Stimulated activated CD4-positive, alpha-beta T cell treated with anti-CD3 and anti-CD28 coated beads, Interleukin-15, amount 100 ng/mL, for 1 hour (primary cell): ENCODE measurements at places on chromosomes 1 and 21.
A peak's percentile ranks its signal among the peaks of the same experiment; 100 is the strongest.

GRCh38 chr1:11800391-11800755, 5.4 kb downstream of the MTHFR start:
- no peak for DNase-seq

- no peak for DNase-seq
Observed at GRCh38 chr1:232147215-232147614, 482.7 kb downstream of the SIPA1L2 start.

DNA sequence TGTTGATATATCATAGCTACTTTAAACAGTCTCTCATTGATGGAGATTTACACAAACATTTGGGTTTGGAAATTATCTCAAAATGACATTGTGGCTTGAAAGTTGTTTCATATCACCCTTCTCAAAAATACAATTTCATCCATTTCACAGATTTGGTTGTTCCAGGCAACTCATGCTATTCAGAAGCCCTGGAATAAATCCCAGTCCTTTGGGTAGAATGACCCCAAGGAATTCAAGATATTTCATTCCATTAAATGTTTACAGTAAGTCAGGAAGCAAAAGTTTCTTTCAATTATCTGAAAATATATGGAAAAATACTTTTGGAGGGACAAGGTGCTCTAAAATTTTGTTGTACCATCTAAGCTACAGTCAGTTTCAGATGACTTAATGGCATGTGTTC, 27.1 kb downstream of the MPZL1 start:
- DNase-seq = no peak

DNA sequence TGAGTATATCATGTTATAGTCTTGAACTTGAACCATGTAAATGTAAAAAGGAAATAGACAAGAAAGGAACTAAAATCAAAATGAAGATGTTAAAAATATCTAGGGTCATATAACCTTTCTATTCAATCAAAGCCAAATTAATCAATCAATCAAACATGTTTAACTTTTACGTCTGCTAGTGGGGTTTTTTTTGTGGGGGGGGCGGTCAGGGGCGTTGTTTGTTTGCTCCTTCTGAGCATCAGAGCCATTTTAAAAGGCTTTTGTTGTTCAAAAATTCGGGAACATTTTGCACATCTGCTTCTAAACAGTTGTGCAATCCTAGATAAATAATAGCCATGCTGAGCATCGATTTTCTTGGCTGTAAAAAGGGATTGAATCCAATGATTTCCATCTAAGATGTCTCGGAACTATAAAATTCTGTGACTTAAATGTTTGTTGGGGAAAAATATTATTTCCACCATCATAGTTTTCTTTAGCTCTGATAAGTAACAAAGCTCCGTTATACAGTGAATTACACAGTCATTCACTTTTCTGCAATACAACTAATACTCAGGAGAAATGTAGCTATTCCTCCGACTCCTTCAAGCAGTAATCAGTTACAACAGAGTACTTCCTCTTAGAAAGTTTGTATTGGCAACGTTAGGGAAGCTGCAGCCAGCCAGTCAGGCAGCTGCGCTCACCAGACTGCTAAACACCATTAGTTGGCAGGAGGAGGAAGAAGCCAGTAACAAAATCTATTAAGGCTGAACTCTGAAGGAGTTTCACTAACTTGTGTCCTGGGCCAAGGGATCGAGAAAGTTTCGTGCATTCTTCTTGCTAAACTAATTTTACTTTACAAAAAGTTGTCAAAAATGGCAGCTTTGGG, 2.2 kb downstream of the SPATA6 start:
- DNase-seq = no peak

DNA sequence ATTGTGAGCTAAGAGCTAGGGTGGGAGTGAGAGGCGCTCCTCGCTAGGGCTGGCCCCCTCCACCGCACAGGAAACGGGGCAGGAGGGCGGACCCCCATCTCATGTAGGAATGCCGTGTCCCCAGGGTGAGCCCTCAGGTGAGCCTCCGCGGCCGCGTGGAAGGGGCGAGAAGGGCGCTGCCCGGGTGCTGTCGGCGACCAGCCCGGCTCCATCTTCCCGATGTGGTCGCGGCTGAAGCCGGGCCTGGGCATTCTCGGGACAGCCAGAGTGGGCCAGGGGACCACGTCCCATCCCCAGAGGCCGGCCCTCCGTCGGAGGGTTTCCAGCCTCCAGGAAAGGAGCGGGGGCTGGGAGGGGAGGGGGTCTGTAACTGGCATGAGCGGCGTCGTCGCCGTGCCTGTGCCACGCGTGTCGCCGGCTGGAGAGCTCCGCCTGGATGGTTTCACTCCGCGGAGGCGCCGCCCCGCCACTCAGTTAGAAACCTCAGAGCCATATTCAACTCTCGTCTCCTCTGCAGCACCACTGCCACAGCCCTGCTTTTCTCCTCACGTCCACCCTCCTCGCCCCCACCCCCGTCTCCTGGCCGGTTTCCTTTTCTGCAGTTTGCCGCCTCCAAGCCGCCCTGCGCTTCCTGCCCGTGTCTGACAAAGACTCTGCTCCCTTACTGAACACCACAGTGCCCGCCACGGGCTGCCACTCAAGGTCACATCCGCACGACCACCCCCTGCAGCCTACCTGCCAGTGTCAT, at the start of gene TMEM269:
Gene TMEM269, plus strand, starts transcription at position 46 of the 748 bp plus-strand sequence. CDS start 4,903 bp downstream, outside the sequence.
- DNase-seq = no peak

DNA sequence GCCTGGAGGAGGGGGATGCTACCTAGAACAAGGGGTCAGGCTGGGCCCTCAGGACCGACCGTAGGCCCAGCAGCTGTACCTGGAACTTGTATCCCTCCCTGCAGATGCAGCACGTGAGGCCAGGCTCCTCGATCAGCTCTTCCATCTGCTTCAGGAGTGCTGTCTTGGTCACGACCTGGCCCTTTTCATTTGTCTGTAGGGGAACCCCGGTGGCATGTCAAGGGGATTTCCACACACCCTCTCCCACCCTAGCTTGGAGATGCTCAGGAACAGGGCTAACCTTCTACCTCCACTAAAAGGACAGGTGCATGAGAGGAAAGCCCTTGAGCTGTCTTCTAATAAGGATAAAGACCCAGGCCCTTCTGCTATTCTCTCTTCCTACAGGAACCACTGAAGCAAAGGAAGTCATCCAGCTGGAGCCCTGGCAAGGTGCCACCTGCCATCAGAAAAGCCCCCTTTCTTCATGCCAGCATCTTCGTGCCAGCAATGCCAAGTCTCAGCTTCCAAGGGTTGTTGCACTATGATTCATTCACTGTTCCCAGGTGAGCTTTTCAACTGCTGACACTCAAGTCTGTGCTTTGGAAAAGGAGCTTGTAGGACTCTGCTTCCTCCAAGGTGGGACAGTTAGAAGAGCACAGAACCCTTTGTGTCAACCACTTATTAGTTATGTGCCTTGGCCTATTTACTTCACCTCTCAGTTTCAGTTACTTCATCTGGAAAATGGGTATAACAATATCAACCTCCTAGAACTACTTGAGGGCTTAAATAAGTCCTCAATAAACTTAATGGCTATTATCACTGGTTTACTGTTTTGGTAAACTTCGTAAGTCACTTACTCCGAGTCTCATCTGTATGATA, 122.1 kb downstream of the UBR4 start:
- no peak for DNase-seq

DNA sequence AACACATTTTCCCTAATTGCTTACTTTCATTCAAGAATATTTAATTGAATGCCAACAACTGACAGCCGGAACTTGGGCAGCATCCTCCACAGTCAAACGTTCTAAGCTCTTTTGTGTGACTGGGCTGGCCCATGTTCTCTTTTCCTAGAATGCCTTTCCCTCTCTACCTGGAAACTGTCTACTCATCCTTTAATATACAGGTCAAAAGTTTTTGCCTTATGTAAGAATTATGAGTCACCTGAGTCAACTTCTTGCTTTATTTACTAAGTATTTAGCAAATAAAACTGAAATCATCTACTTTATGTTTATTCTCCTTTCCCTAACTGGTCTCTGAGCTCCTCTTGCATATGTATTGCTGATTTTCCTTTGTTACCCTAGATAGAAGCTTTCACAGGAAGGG, 172.2 kb downstream of the CHRM3 start:
- no peak for DNase-seq

- peak; percentile 21 for DNase-seq
Observed at GRCh38 chr1:2840036-2840809, 38.7 kb upstream of the TTC34 start.

GRCh38 chr1:30265127-30266070, 458.0 kb downstream of the MATN1 start:
- no peak for DNase-seq

- DNase-seq = no peak
Observed at GRCh38 chr1:57204942-57205787, 218.7 kb downstream of the DAB1 start.

DNA sequence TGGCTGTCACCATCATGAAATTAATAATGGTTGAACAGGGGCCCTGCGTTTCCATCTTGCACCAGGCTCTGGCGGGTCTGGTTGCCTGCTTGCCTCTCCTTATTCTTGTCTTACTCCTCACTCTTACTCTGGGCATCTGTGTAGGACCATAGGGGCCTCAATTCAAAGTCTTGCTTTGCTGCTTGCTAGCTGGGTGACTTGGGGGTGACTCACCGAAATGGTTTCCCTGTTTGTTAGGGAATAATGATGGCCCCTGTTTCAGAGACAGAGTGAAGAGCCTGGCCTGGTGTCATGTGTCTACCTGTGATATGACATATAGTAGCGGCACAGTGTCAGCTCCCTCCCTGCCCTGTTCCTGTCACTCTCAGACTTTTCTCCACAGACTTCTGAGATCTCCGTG, 24.6 kb downstream of the KCNC4 start:
- no peak for DNase-seq

DNA sequence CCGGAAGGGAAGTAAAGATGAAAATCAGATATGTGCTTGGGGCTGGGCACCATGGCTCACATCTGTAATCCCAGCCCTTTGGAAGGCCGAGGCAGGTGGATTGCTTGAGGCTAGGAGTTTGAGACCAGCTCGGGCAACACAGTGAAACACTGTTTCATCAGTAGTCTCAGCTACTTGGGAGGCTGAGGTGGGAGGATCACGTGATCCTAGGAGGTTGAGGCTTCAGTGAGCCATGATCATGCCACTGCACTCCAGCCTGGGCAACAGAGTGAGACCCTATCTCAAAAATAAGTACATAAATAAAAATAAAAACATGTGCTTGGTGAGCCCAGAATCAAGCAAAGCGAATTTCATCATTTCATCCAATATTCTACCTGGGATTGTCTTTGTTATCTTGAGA, 23.3 kb upstream of the PCP4 start:
- no peak for DNase-seq

DNA sequence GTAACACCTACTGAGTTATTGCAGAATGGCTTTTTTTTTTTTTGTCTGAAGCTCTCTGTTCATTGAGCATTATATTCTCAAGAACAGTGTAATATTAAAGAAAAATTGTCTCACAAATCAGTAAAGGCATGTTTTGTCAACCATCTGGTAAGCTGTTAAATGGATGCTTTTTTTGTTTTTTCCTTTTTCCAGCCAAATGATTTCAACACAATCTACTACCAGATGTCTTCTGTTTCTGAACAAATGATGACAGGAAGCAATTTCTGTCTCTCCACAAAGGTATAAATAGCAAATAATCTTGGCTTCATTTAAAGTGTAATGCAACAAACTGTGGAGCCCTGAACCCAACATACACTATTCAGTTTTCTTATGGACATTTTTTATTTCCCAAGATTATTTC, 78.6 kb upstream of the RGS2 start:
- no peak for DNase-seq

DNA sequence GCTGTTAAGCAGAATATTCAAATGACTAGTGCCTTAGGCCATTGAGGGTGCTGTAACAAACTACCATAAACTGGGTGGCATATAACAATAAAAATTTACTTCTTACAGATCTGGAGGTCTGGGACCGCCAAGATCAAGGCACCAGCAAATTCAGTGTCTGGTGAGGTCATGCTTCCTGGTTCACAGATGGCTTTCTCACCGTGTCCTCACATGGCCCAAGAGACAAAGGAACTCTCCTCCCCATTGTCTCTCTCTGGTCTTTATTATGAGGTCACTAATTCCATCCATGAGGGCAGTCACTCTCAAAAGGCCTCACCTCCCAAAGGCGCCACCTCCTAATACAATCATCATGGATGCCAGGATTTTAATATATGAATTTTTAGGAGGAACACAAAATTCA, 127.3 kb downstream of the GABPA start:
- no peak for DNase-seq

DNA sequence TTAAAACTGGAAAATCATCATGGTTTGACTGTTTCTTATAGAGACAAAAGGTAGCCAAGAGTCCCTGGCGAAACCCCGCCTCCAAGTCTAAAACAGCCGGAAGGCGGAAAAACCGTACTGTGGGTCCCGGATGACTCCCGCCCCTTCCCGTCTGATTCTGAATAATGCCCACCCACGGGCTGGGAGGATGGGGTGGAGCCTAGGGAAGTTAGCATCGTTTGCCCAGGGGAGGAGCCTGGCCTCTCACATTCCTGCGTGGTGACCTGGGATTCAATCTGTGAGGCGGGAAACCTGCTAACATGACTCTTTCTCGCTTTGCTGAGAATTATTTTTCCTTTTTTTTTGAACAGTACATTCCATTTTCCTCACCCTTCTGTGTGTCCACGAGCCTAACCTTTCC, 124.9 kb downstream of the KCNK1 start:
- no peak for DNase-seq

DNA sequence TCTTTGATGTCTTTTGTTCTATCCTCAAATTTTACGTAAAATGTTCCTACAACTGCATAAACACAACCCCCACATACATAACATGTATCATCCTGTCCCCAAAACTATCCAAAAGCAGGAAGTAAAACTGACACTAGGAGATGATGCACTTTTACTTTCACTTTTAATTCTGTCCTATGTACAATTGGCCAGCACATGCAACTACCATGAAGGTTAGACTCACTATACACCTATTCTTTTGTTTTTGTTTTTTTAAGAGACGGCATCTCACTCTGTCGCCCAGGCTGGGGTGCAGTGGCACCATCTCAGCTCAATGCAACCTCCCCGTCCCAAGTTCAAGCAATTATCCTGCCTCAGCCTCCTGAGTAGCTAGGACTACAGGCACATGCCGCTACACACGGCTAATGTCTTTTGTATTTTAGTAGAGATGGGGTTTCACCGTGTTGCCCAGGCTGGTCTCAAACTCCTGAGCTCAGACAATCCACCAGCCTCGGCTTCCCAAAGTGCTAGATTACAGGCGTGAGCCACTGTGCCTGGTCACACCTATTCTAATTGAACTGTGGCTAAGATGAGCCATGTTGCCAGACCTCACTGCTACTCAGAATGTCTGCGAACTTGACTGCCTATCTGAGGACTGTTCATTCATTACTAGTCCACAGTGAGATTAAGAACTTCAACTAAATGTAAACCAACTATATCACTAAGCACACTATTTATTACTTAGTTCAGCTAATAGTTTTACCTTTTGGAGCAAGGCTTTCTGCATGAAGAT, 48.0 kb downstream of the TOR3A start:
- no peak for DNase-seq

DNA sequence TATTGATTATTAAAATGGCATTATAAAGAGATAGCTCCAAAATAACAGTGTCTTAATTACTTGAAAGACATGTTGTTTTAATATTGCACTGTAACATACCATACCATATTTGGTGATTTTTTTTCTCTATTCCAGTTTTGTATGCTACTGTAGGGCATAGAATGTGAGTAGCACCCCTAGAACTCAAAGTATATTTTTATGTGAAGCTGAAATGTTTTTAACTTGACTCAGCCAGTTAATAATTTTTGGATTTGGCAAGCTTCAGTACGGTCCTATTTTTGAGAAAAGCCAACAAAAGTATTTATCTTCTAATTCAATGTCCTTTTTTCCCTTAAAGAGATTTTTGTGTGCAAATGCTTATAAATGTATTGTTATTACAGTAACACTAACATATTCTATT, 593.8 kb downstream of the USP25 start:
- DNase-seq = no peak
